ENCODE measurements at places on chromosomes 6 and 20.

DNA sequence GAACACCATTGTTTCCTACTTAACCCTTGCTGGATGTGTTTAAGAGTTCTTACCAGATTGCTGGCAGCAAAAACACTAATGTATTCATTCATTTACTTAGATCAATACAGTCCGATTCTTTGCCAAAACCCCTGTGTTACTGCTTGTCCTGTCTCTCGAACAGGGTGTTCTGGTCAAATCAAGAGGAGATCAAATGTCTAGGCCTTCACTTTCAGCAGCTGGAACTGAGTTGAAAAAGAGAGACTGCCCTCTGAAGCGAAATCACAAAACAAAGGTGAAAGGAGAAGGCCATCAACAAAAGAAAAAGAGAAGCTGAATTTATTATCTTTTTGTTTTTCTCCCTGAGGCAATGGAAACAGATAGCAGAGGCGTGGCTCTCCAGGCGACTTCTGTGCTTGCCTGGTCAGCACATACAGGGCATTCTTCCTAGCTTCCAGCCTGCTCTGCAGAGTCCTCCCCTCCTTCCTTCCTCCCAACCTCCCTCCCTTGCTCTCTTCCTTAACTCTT is 44.1 kb upstream of the GCM1 start:
- no peak for DNase-seq

GRCh38 chr20:7935027-7935551 is 5.2 kb downstream of the HAO1 start:
- DNase-seq, result no peak

DNA sequence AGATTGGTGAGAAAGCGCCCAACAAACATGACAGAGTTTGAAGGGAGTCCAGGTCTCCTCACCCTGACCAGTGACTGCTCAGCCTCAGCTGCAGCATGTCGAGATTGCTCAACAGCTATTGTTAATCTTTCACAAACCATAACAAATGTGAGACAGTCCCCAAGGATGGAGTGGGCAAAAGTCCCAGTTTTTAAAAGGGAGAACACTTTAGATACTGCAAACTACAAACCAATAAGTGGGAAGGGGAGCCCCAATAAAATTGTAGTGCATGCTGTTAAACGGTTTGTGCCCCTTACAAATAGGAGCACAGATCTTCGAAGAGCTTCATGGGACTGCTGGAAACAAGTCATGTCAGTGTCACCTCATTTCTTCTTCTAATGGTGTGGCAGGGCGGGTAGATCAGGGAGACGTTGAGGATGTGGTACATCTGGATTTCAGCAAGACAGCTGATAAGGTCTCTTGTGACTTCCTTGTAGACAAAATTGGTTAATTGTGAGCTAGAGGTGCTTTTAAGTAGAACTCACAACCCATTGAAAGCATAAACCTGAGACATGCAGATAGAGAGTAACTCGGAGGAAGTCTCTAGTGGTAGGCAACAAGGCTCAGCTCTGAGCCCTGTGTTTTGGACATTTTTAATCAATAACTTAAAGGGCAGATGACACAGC is 134.0 kb upstream of the ARMC2 start:
- no peak for DNase-seq

- DNase-seq, result no peak
Measured at GRCh38 chr6:139295901-139296300, 4.1 kb upstream of the TXLNB start.

DNA sequence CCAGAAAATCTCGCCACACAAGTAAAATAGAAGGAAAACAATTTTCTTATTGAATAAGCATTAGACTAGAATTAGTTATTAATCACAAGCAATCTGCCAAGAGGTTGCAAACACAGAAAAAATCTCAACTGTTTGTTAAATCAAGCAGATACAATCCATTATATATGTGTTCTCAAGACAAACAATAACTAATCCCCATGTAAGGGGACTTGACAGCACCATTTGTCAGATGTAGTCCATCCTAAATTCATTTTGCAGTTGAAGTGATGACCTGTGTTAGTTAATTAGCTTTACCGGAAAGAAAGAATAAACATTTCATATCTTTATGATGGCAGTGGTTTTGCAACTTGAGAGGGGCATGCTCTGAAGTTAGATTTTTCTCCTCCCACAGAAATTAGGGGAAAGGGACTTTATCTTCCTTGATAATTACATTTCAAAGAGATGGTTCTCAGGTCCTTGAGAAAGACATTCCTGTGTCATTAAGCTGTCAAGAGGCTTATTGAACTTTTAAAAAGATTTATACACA is 1588.0 kb downstream of the GRIK2 start:
- no peak for DNase-seq

- DNase-seq, result no peak
Measured at GRCh38 chr20:576156-576555, 32.6 kb upstream of the CSNK2A1 start.

DNA sequence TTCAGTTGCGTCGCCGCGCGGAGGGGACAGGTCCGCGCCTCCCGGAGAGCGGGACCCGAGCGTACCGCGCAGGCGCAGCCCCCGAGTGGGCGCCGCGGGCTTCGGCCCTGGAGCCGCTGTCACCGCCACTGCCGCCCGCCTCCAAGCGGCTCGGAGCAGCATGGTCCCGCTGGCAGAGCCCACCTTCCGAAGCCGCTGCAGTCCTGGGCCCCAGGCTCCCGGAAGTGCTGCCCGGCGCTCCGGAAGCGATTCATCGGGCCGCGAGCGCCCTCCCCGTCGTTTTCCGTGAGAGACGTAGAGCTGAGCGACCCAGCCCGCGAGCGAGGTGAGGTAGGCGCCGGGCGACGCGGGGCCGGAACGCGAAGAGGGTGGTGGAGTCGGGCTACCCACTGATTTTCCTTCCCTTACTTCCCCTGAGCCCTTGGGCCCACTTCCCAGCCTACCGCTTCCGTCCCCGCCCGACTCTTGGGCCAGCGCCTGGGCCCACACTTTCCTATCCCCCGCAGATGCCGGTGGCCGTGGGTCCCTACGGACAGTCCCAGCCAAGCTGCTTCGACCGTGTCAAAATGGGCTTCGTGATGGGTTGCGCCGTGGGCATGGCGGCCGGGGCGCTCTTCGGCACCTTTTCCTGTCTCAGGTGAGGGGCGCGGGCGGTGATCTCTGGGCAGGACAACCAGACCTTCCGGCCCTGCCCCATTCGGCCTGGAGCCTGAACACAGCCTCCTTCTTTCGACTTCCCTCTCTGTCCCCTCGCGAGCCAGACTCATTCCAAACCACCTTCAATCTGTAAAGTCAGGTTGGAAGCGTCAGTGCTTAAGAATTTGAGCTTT is at the start of the genes NFS1 and ROMO1:
TSS of gene NFS1 (minus strand) at position 226 of the 830 bp plus-strand sequence. CDS start at position 162, 64 bp downstream.
TSS of gene ROMO1 (plus strand) at position 279 of the 830 bp plus-strand sequence. CDS start at position 507, 228 bp downstream.
- peak; percentile 80 for DNase-seq

GRCh38 chr6:85405853-85406198 is 44.1 kb upstream of the NT5E start:
- DNase-seq, result no peak

DNA sequence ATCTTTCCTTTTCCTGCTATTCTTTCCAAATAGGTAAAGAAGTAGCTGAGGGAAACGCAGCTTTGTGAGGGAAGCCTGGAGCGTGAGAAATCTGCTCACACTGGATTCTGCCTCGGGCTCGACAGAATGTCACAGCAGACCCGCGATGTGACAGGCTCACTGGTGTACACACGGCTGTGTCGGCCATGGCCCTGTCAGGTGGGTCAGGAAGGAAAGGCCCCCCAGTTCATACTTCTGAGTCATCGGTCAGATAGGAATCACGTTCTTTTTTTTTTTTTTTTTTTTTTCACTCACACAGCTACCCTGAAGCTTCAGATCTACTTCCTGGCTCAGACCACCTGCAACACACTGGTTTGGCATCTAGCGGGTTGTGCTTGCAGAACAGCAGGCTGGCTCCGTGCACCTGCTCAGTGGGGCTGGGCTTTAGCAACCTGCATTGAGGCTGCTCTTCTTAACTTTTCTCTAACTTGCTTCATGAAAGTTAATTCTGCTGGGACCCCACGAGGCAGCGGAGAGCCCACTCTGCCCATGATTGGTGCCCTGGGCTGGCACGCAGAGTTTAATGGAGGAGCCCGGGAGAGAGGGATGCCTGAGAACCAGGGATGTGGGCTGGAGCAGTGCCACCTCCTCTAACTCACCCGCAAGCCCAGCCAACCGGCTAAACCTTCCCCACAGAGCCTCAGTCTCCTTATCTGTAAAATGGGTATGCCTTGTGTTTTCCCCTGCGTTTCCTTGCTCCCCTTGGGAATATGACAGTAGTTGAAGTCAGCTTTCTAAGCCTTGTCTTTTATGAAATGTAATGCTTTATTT is 61.5 kb upstream of the FNDC1 start:
- DNase-seq, result no peak

- no peak for DNase-seq
Measured at GRCh38 chr20:51042657-51043247, 19.8 kb upstream of the KCNG1 start.

DNA sequence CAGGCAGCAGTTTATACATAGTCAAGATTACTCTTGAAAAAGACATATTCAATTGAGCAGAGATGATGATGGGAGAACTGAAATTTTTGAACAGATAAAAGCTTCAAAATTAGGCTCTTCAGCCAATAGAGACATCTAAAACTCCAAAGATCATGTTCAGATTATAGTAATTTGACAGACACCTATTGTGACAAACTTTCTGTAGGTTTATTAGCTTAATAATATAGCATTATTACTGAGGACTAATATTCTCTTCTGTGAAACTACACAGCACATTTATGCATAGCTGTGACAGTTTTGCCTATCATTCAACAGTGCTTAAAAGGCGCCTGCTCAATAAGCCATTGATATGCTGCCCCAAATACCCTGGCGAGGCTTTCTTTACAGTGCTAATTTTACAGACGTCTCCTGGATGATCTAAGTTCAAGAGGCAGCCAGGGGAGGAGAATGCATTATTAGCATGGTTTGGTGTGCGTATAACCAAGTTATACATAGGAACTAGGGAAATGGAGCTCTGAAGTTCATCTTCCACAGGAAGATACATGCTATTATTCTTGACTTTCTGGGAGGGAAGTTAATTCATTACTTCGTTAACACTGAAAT is 21.5 kb downstream of the PLAGL1 start:
- DNase-seq, result no peak

DNA sequence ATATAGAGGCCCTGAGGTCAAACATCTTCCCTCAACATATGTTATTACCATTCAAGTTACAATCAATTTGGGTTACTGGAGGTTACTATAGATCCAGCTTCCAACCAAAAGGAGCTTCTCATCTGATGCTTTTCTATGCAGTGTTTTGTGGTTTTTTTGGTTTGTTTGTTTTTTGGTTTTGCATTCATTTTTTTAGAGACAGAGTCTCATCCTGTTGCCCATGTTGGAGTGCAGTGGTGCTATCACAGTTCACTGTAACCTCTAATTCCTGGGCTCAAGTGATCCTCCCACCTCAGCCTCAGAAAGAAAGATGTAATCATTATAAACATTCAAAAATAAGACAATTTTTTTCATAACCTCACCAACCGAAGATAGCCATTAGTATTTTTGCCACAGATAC is 124.4 kb upstream of the JARID2 start:
- DNase-seq, result no peak

- no peak for DNase-seq
Measured at GRCh38 chr6:106469882-106470281, 109.4 kb downstream of the CRYBG1 start.

- no peak for DNase-seq
Measured at GRCh38 chr20:50328996-50329898, 138.6 kb downstream of the CEBPB start.

DNA sequence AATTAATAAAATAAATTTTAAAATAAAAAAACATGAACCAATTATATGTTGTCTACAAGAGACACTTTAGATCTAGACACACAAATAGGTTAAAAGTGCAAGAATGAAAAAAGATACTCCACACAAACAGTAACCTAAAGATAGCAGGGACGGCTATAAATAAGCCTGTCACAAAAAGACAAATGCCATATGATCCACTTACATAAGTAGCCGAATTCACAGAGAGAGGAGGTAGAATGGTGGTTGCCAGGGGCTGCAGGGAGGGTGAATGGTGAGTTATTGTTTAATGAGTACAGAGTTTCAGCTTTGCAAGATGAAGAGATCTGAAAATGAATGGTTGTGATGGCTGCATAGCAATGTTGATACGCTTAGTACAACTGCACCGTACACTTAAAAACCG is 32.7 kb downstream of the KATNA1 start:
- DNase-seq, result no peak

GRCh38 chr6:56890683-56891429 is 64.1 kb upstream of the BEND6 start:
- no peak for DNase-seq

- DNase-seq, result no peak
Measured at GRCh38 chr6:156760377-156760776, 16.8 kb upstream of the ARID1B start.

DNA sequence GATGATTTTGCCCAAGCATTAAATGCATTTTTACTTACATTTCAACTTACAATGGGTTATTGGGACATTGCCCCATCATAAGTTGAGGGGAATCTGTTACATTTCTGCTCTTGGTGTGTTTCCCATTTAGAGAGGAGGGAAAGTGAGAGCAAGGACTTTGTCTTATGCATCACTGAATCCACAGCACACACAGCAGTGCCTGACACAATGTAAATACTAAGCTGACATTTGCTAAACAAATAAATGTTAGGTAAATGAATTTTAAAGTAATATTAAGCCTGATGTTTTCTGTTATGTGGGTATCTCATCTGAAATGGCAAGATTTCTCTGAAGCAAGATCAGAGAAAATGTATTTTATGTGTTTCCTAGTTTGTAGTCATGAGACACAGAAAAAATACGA is 143.6 kb upstream of the STXBP5 start:
- no peak for DNase-seq

GRCh38 chr6:53284901-53285300 is 63.8 kb downstream of the ELOVL5 start:
- no peak for DNase-seq

- no peak for DNase-seq
Measured at GRCh38 chr20:56628873-56629463, at the start of gene TFAP2C. TFAP2C (plus strand) TSS chr20:56629306; CDS start chr20:56629545, 239 bp downstream.

DNA sequence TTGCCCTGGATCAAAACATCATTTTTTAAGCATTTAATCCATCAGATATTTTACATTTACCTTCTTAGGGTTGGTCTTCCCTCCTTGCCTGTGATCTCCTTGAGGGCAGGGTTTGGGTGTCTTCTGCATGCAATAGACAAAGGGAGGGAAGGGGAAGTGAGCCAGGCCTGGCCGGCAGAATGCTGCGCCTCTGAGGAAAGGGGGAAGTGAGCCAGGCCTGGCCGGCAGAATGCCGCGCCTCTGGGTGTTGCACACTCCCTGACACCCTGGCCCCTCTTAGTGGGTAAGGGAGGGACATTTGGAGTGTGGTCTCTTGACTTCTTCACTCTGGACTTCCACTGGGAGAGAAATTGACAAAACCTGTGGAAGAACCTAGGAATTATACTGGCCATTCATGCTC is 12.4 kb downstream of the PSMF1 start:
- no peak for DNase-seq

DNA sequence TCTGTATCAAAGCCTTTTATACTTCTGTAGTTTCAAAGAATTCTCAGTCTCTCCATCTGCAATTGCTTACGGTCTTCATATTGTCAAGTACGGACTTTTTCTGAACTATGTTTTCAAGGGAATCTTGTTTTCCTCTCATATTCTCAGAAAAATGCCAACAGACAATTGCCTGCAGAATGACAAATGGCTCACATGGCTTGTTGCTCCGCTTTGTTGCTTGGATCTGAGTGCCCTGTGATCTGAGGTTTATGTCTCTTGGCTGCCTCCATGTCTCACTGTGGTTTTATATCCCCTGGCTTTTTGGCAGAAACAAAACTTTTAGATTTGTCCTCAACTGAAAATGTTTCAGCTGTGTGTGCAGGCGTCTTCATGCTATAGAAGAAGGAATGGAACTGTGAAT is 285.4 kb upstream of the CHD6 start:
- DNase-seq, result no peak
